Globus pallidus (tissue), 1 donor: ENCODE measurements at places on chromosomes 5 and 9.
A peak's percentile ranks its signal among the peaks of the same experiment; 100 is the strongest.

- DNase-seq, result no peak
Observed at GRCh38 chr9:80013891-80014290, 442.1 kb downstream of the TLE4 start.

DNA sequence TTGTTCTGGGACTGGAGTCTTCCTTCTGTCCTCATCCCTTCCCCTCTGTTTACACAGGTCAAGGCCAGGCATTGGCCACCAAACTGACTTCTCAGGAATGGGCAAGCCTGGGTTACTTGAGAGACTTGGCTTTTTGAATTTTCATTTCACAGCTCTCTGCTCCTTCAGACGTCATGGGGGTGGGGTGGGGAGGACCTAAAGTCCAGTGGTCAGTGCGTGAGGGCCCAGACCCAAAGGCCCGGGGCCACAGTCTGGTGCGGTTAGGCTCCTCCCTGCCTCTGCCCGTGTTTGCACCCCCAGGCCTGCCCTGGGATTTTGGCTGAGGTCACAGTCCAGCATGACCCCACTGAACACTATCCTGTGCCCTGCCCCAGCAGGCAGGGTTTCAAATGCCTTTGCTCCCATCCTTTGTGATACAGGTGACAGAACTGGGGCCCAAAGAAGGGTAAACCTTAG is 4.1 kb upstream of the CXXC5 start:
- no peak for DNase-seq

DNA sequence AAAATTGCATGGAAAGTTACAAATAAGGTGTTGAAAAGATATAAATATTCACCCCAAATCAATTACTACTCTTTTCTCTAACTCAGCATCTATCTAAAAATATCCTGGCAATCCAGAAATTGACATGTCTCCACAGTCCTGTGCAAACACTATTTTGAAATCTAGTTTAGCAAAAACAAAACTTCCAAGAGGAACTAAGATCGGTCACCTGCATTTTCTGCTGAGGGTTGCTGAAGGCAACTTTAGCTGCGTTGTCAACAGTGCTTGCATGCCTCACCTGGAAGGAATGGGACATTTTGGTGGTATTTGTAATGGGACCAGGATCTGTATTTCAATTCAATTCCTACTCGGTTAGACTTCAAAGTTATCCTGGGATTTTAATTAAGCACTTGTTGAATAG is 398.3 kb downstream of the NTRK2 start:
- DNase-seq, result no peak

DNA sequence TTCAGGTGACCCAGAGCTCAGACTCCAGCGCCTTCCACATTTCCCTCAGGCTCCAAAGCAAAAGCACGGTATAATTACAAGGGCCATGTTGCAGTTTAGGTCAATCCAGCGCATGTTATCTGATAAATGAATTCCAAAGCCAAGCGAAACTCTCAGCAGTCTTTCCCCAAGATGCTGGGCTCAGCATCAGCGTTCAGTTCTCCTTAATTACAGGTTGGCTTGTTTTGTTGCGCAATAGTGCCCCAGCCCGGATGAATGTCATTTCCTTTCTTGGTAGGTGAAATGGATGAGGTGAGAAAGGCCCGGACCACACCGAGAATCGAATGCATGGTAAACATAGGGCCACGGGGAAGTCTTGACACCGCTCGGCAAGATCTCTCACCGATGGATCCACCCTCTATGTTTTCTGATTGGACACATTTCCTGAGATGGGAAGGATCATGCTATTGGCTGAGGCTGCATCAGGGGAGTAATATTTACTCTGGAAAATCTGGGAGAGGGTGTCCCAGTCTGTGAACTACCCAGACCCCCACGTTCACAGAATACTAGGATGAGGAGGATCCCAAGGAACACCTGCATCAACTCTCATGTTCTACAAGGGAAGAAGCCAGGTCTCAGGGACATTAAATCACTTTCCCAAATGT is 221.2 kb upstream of the ANKRD55 start:
- no peak for DNase-seq

DNA sequence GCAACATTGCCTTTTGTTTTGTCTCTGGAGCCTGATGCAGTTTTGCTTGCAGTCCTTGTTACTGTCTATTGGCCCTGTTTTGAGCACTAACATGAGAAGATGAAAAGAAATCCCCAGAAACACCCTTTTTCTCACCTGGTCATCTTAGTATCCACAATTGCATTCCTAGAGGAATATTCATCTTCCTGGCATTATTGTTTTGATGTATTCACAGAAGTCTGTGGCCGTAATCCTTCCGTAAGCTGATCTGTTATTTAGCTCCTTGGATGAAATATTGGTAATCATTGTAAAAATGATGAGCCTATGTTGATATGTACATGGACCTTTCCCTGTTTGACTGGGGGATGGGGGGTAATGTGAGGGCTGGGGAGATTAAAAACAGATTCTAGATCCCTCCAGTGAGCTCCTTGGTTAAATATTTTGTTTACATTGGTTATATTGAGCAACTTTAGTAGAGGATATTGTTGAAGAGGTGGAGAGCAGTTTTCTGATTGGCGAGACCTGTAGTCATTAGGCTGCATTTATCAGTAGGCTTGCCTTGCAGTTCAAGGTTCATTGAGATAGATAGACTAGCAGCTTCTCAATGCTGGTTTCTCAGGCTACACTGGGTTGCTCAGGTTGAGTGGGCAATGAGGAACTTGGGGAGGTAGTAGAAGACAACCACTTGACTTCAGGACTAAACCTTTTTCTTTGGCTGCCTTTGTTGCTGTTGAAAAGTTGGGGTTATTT is 117.5 kb downstream of the MACIR start:
- DNase-seq, result no peak

DNA sequence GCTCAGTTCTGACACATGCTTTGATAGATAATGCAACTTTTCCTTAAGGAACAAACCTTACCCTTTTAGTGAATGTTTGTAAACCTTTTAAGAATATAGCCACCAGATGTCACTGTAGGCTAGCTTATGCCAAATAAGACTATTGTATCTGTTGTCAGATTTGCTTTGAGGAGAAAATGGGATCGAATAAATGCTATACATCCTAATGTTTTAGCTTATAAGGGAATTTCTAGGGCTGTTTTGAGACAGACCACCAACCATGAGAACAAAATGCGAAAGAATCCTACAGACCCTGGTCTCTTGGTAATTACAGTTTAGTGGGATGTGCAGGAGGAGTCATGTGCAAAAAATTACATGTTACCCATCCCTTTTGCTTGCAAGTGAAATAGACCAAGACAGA is 127.6 kb upstream of the NMUR2 start:
- DNase-seq, result peak; percentile 68

DNA sequence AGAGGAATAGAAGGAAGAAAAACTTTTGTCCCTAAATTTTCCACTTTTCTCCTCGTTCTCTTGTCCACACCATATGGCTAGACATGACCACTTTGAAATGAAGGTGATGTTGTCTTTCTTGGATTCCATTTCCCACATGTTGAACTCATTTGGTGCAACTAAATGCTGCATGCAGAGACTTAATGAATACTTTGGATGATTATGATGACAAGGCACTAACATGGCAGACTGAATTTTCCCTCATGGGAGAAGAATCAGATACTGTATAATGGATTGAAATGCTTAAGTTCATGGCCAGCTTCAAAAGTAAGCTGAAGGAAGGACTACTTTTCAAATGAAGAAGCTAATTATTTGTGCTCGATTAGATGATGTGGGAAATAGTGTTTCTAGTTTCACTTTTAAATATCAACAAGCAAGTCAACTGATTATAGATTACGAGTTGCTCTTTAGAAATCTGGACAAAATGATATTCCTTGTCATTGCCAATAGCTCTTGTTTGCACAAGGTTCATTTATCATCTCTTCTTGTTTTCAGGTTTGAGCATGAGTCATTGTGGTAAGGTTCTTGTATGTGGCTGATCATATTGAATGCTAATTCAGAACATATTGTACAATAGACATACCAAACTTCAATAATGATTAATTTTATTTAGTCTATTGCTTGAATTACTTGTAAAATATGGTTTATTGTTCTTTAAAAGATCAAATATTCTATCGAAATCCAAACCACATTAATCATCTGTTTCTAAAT is 501.3 kb upstream of the FTMT start:
- no peak for DNase-seq

- no peak for DNase-seq
Observed at GRCh38 chr5:139012176-139012575, 137.0 kb upstream of the LRRTM2 start.

GRCh38 chr5:50738864-50739263 is 72.4 kb downstream of the PARP8 start:
- DNase-seq, result no peak
